ENCODE measurements at places on chromosomes 13 and 19. TPM values are rescaled to one million over a fixed set of nuclear protein-coding genes. Genes with fewer than 3 reads are reported as not detected.

The PCDH17 gene
- not detected for total RNA-seq

The ZNF135 gene
- total RNA-seq: 3.8 TPM

The GPR42 gene
- not detected for total RNA-seq

The CD70 gene
- 6.9 TPM for total RNA-seq

The EEF1AKMT1 gene
- 7.1 TPM for total RNA-seq

The PTPRS gene
- 0.14 TPM for total RNA-seq

The ZNF320 gene
- 13.3 TPM for total RNA-seq

The SLITRK5 gene
- total RNA-seq: not detected

The ZNF491 gene
- 3.1 TPM for total RNA-seq

GRCh38 chr13:37598597-37598996, at the start of gene POSTN:
Gene POSTN (minus strand): TSS chr13:37598768. CDS start chr13:37598726, 42 bp downstream.
- no peaks in the 10 kb centered on the region for H3K27me3 ChIP-seq
- no peaks in the 10 kb centered on the region for H3K36me3 ChIP-seq
- H3K4me3 ChIP-seq: no peak within 1 kb of the TSS
- DNase-seq: no peak
- H3K4me1 ChIP-seq: no peaks in the 10 kb centered on the region

DNA sequence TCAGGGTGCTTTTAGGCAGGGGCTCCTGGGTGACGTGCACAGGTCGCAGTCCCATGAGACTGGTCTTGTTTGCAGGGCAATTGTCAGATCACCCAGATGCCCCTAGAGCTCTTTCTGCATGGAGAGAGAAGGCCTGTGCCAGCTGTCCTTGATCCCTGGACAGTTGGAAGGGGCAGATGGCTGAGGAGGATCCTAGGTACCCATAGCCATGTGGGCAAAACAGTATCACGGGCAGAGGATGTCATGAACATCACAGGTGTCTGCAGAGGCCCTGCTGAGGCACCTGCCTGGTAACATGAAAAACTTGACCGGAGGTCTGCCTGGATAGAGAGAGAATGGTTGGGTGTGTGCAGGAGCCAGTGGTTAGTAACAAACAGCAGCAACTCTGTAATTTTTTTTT, 99.3 kb downstream of the ZNF536 start:
- no peak overlapping the region for H3K27ac ChIP-seq
- no peaks in the 10 kb centered on the region for H3K36me3 ChIP-seq
- no peaks in the 10 kb centered on the region for H3K4me1 ChIP-seq
- H3K27me3 ChIP-seq: no peaks in the 10 kb centered on the region
- no peak for DNase-seq

- no peak overlapping the region for H3K4me3 ChIP-seq
- H3K36me3 ChIP-seq: no peaks in the 10 kb centered on the region
Observed at GRCh38 chr13:113763961-113764792, 5.2 kb downstream of the TMEM255B start.

GRCh38 chr13:57925250-57925649, 293.7 kb downstream of the PCDH17 start:
- H3K27me3 ChIP-seq: no peaks in the 10 kb centered on the region
- no peaks in the 10 kb centered on the region for H3K4me1 ChIP-seq
- H3K36me3 ChIP-seq: no peaks in the 10 kb centered on the region
- H3K27ac ChIP-seq: no peak overlapping the region

- no peak overlapping the region for H3K27ac ChIP-seq
- peaks cover 4% of the 10 kb centered on the region for H3K4me1 ChIP-seq
- no peak for DNase-seq
- H3K27me3 ChIP-seq: peaks cover 75% of the 10 kb centered on the region
Observed at GRCh38 chr13:110426735-110427134, 119.7 kb downstream of the COL4A2 start.

GRCh38 chr13:80850771-80851170, 509.8 kb upstream of the SPRY2 start:
- no peaks in the 10 kb centered on the region for H3K4me1 ChIP-seq
- H3K27ac ChIP-seq: no peak overlapping the region
- no peak for DNase-seq
- no peak overlapping the region for H3K4me3 ChIP-seq
- H3K36me3 ChIP-seq: no peaks in the 10 kb centered on the region

- H3K4me3 ChIP-seq: no peak overlapping the region
- H3K27ac ChIP-seq: no peak overlapping the region
- no peaks in the 10 kb centered on the region for H3K36me3 ChIP-seq
- peaks cover 2% of the 10 kb centered on the region for H3K4me1 ChIP-seq
- H3K27me3 ChIP-seq: no peaks in the 10 kb centered on the region
- no peak for DNase-seq
Observed at GRCh38 chr13:59674616-59675015, 489.1 kb downstream of the DIAPH3 start.

GRCh38 chr13:36054041-36054440, 77.1 kb downstream of the DCLK1 start:
- no peaks in the 10 kb centered on the region for H3K36me3 ChIP-seq
- DNase-seq: no peak
- H3K27ac ChIP-seq: no peak overlapping the region
- H3K4me1 ChIP-seq: no peaks in the 10 kb centered on the region

DNA sequence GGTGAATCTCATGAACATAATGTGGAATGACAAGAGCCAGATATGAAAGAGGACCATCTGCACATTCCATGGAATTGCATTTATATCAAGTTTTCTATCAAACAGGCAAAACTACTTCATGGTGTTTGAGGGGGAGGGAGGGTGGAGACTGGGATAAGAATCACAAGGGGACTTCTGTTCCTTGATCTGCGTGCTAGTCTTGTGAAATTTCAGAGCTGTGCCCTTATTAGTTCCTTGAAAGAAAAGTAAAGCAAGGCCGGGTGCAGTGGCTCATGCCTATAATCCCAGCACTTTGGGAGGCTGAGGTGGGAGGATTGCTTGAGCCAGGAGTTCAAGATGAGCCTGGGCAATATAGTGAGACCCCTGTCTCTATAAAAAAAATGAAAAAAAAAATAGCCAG, 30.2 kb upstream of the CEBPG start:
- H3K27me3 ChIP-seq: peaks cover 36% of the 10 kb centered on the region
- no peaks in the 10 kb centered on the region for H3K36me3 ChIP-seq
- H3K4me3 ChIP-seq: no peak overlapping the region
- DNase-seq: no peak
- no peaks in the 10 kb centered on the region for H3K4me1 ChIP-seq

DNA sequence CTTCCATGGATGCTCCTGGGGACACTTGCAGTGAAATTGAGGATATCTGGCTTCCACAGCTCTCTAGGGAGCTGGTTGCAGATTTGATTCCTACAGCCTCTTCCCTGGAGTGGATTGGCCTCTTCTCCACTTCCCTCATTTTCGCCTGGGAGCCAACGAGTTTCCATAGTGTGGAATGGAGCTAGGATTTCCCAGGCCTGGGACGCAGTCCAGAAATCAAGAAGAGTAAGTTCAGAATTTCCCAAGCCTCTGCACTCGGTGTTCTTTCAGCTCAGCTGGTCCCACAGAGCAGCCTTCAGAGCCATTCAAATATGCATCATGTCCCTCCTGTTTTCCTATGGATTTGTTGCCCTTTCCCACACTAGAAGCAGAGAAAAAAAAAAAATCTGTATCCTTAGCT, 68.2 kb downstream of the RAP2A start:
- H3K36me3 ChIP-seq: no peaks in the 10 kb centered on the region
- H3K27ac ChIP-seq: no peak overlapping the region
- DNase-seq: no peak
- peaks cover 21% of the 10 kb centered on the region for H3K27me3 ChIP-seq

- no peaks in the 10 kb centered on the region for H3K4me1 ChIP-seq
- H3K36me3 ChIP-seq: no peaks in the 10 kb centered on the region
- H3K27ac ChIP-seq: no peak overlapping the region
- DNase-seq: no peak
Observed at GRCh38 chr13:68481130-68481529, 1251.0 kb upstream of the PCDH9 start.

DNA sequence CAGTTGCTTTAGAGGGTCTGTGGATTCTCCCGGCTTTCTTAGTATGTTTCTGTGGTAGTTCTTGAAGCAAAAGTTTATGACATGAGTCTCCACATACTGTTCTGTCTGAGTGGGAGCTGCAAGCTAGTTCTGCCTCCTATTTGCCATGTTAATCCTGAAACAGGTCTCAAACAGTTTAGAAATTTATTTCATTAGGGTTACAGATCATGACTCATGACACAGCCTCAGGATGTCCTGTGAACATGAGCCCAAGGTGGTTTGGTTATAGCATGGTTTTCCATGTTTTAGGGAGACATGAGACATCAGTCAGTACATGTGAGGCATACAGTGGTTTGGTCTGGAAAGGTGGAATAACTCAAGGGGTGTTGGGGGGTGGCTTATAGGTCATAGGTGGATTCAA, 77.5 kb downstream of the FNDC3A start:
- no peak overlapping the region for H3K27ac ChIP-seq
- no peak for DNase-seq
- no peak overlapping the region for H3K4me3 ChIP-seq
- peaks cover 39% of the 10 kb centered on the region for H3K36me3 ChIP-seq
- H3K27me3 ChIP-seq: no peaks in the 10 kb centered on the region

DNA sequence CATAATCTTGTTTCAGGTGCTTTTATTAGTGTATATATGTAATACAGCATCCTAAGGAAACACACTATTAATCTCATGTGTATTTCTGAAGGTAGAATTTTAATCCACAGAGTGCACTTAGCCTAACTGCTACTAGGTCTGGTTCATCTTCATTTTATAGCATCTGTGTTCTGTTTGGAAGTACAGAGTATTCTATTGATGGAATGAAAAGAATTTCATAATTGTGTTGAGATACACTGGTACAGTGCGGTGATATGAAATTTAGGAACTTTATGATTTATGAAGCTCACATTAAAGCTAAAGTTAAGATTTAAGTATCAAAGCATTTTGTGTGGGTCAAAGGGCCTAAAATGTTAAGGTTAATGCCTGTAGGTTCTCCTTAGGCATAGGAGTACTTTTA, 6.0 kb downstream of the PCDH17 start:
- H3K4me3 ChIP-seq: no peak overlapping the region
- no peak for DNase-seq
- H3K4me1 ChIP-seq: peaks cover 7% of the 10 kb centered on the region
- H3K36me3 ChIP-seq: peaks cover 2% of the 10 kb centered on the region

- H3K4me3 ChIP-seq: no peak overlapping the region
- DNase-seq: no peak
- H3K4me1 ChIP-seq: no peaks in the 10 kb centered on the region
- H3K27ac ChIP-seq: no peak overlapping the region
- H3K36me3 ChIP-seq: no peaks in the 10 kb centered on the region
Observed at GRCh38 chr13:111658145-111659100, 338.0 kb downstream of the TEX29 start.

DNA sequence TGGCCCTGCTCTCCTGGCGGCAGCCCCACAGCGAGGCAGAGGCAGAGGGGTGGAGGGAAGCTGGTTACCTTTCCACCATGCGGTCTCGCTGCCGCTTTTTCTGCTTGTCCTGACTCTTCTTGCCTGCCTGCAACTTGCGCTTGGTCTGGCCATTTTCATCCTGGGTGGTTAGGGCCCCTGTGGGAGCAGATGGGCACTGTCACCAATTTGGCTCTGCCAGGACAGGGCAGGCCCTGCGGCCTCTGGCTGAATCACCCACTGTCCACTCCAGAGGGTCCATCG, 19.6 kb upstream of the AKAP8 start:
- H3K36me3 ChIP-seq: peaks cover 15% of the 10 kb centered on the region
- no peak overlapping the region for H3K27ac ChIP-seq
- DNase-seq: no peak
- H3K4me1 ChIP-seq: no peaks in the 10 kb centered on the region
- H3K27me3 ChIP-seq: no peaks in the 10 kb centered on the region
- no peak overlapping the region for H3K4me3 ChIP-seq

Data from activated naive CD8-positive, alpha-beta T cell treated with anti-CD3 and anti-CD28 coated beads, Interleukin-2, amount 10 ng/mL, durations not matched to agents 7 days and 5 days (primary cell).